ENCODE measurements at places on chromosomes 4 and X.
A peak's percentile ranks its signal among the peaks of the same experiment; 100 is the strongest.

DNA sequence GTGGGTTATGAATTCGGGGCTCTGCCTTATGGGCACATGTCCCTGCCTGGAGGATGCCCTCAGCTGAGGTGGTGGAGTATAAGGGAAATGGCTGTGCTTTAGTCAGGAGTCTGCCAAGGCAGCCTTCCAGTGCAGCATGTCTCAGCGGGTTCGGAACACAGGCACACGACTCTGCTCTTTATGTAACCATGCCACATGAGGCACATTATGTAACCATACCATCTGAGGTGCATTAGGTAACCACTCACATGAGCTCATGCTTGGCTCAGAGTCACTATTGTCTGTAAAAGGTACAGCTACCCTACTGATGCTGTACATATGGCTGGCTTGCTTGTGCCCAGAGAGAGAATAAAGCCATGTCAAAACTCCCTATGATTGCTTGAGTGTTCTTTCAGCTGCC lies 723.6 kb downstream of the TRAM1L1 start:
- no peak for DNase-seq

- DNase-seq: no peak
These were observed 724.3 kb downstream of the ARAP2 start for GRCh38 chr4:35520059-35520458.

DNA sequence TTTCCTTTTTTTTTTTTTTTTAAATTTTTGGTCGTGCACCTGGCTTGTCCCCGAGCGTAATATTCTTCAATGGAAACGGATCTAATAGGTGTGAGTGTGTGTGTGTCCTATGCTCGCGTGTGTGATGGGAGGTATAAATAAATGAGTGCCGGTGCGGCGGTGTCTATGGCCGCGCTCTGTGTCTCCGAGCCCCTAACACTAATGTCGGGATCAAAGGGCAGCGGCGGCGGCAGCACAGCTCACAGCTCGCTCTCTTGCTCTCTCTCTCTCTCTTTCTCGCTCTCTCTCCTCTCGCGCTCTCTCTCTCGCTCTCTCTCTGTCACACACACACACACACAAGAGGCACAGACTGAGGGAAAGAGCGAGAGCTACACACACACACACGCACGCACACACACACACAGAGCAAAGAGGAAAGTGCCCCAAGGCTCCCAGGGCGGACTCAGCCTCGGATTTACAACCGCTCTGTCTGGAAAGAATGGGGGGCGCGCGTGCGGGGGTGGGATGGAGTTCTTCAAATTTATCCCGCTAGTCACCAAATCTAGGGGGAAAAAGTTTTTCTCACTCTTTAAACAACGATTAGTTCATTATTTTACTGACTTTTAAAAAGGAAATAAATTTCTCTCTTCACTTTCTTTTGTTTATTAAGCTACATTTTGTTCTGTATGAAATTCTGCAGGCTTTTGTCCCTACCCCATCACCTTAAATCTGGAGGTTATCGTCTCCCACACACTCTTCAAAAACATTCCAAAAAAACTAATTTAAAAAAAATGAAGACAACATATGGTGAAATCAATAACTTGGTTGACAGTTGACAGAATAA lies at the start of gene ZNF827:
Gene ZNF827, minus strand, starts transcription at position 206 of the 823 bp plus-strand sequence. CDS start 416 bp downstream, outside the sequence.
- peak; percentile 49 for DNase-seq

DNA sequence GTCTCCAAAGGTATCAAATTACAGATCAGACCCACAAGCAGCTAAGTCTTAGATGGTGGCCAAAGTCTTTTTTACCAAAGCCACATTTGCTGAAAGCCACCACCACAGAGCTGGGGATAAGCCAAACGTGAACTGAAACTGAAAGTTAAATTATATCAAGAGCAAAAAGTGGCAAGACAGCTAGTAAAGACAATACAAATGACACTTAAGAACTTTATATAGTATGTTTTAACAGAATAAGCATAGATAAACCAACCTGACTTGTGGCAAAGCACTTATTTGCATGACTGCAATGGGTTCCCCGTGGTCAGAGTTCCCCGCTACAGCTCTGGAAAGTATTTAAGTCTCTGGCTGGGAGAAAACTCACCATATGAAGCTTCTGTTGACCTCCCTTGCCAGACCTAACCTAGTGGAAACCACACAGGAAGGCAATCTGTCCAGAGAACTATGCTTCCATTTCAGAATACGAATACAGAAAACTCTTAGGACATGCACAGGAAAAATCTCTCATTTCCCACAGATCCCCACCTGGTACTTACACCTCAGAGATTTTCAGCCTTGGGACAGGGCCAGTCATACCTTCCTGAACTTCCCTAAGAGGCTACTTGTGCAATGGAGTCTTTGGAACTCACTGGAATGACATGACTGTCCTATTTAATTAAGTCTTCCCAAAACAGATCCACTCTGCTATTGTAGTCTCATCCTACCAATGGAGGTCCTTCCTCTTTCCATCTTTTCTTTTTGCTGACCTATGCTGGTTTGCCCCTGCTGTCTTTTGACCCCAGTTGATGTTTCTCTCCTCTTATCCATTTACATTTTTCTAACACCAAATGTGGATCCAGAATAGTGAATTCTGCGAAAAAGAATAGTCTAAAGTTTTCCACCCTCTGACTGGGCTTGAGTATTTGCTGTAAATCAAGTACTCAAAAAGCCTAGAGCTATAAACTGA lies 225.1 kb downstream of the NR3C2 start:
- no peak for DNase-seq

- DNase-seq: no peak
These were observed 23.8 kb downstream of the CENPC start for GRCh38 chr4:67521506-67521905.

DNA sequence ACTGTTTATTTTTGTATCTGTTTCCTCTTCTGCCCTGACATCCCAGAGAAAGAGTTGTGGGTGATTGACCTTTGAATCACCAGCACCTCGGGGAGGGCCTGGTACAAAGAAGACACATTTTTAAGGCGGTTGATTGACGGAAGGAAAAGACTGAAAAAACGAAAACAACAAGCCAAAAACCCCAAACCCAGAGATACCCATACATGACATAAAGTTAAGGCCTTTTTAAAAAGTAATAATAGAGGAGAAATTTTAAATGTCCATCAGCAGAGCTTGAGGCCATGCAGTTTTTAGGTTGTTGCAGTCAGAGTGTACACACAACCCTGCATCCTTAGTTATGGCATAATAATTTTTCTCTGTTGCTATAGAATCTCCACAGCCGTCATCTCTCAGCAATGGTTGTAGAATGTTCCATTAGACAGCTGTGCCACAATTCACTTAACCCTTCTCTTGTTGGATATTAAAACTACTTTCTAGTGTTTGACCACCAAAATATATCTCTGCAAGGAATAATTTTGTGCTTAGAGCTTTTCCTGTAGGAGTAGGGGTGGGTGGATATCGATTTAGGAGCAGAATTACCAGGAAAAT lies 110.2 kb downstream of the GNL3L start:
- DNase-seq: no peak

GRCh38 chr4:23889814-23890341 lies at the start of gene PPARGC1A:
PPARGC1A (minus strand) TSS chr4:23890047; CDS start chr4:23889957, 90 bp downstream.
- DNase-seq: no peak

DNA sequence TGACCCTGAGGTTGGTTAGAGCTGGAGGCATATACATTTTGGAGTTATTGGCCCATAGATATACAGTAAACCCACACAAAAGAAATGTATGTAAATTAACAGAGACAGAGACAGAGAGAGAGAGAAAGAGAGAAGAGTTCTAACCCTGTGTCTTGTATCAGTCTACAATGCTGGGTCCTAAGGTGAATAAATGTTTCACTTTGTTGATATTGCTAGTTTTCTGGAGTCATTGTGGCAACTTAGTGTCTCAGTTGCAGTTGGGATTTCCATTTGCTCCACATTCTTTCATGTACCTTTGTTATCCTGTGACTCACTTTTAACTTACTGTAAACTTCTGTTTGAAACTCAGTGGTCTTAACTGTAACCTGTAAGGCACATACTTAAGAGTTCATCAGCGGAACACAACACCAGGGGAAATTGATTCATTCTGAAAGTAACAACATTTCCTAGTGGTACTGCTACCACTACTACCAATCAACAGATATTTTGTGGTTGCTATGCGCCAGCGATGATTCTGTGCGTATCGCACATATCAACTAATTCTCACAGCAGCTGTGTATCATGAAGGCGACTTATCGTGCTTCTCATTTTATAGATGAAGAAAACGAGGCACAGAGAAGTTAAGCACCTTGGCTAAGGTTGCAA lies 38.5 kb upstream of the ETDA start:
- no peak for DNase-seq

GRCh38 chr4:33063241-33063640 lies 2343.1 kb downstream of the PCDH7 start:
- DNase-seq: no peak

- no peak for DNase-seq
These were observed 9.7 kb downstream of the PTCHD1 start for GRCh38 chrX:23344238-23344903.

DNA sequence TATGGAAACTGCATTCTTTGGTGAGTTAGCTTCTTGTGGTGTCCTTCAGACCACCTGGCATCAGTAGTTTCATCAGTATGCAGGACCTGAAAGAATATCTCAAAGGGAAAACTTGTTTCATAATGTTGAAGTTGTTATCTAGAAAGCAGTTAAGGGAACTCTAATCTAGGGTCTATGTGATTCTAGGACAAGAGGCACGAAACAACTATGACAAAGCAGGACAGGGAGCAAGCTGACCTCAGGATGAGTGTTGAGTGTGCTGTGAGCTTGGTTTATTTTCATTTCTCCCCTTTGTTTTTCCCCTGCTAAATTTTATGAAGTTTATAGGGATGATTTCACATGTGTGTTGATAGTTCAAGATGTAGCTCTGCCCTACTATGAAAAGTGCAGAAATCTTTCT lies 65.7 kb downstream of the MXRA5 start:
- DNase-seq: no peak

GRCh38 chrX:54452920-54453319 lies 12.7 kb downstream of the TSR2 start:
- DNase-seq: no peak

GRCh38 chr4:148092316-148093014 lies 349.7 kb downstream of the NR3C2 start:
- DNase-seq: no peak

DNA sequence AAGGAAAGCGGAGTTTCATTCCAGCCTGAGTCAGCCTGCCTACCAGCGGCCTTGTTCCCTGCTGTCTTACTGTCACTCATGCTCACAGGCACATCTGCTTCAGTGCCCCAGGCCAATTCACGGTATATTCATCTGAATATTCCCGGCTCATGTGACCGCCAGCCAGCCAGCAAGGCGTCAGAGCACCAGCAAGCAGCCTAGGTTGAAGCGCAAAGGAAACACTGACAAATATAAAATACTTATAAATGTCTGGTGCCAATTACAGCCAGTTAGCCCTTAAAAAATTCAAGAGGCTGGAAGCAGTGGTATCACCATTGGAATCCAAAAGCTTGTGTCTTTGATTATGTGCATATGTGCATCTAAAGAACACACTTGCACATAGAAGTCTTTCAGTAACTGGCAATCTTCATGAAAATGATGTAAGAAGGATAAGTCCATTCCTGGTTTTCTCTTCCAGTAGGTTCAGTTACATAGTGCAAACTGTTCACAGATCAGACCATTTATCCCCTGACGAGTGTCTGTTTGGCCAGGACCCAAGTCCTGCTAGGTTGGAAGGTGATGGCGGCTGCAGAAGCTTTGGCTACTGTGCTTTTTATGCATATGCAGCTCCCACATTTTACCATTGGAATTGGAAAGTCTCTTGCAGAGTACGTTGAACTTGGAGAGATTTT lies 61.3 kb downstream of the LUZP4 start:
- no peak for DNase-seq

DNA sequence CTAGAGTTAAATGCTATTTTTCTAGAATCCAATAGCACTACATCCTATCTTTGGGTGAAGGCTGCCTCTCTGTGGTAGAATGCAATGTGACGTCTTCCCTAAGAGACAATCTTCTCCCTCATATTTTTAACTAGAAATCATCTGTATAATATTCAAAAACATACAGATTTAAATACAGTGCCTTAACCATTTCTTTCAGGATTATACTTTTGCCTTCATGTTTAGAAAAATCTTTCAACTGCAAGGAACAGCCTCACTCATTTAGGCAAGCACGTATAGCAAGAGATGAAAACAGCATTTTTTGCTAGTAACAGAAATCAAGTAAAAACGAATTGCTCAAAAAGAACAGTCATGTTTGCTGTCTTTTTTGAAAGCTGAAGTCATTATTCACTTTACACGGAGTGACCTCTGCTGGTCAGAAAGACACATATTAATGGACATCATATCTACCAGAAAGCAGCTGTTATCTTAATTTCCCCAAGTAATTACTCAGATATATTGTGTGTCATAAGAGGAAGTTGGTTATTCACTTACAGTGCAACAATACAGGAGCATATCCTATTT lies 422.3 kb downstream of the STPG2 start:
- no peak for DNase-seq

- DNase-seq: no peak
These were observed 540.3 kb upstream of the GALNT7 start for GRCh38 chr4:172628263-172628662.

DNA sequence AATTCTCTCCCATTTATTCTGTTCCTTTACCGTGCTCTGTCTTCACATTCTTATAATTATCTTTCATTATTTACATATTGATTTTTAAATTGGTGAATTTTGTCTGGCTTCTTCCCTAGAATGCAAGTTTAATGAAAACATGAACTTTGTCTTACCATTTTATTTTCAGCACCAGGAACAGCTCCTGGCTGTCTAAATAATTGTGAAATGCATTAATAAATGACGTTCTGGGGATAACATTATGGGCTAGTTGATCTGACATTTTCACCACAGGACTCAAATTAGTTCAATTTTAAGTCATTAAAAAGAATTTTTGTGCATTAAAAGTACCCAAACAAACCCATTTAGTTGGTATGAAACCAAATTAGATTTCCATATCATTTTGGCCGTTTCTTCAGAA lies 97.5 kb downstream of the KCTD8 start:
- no peak for DNase-seq

DNA sequence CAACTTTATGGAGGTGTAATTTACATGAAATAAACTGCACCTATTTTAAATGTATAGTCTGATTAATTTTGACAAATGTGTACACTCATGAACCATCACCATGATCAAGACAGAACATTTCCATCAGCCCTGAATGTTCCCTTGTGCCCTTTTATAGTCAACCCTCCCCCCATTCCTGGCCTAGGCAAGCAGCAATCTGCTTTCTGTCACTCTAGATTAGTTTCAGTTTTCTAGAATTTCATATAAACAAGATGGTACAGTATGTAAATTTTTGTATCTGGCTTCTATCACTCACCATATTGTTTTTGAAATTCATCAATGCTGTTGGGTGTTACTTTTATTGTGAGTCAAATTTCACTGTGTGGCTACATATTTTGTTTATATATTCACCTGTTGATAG lies 234.2 kb upstream of the RPS6KA3 start:
- DNase-seq: no peak

- no peak for DNase-seq
These were observed 800.4 kb upstream of the AGA start for GRCh38 chr4:178242655-178243054.

GRCh38 chr4:9971711-9972110 lies 49.6 kb downstream of the SLC2A9 start:
- DNase-seq: no peak

GRCh38 chrX:153736871-153737441 lies 12.3 kb downstream of the ABCD1 start:
- no peak for DNase-seq
